ENCODE measurements at places on chromosomes 13 and 19.

DNA sequence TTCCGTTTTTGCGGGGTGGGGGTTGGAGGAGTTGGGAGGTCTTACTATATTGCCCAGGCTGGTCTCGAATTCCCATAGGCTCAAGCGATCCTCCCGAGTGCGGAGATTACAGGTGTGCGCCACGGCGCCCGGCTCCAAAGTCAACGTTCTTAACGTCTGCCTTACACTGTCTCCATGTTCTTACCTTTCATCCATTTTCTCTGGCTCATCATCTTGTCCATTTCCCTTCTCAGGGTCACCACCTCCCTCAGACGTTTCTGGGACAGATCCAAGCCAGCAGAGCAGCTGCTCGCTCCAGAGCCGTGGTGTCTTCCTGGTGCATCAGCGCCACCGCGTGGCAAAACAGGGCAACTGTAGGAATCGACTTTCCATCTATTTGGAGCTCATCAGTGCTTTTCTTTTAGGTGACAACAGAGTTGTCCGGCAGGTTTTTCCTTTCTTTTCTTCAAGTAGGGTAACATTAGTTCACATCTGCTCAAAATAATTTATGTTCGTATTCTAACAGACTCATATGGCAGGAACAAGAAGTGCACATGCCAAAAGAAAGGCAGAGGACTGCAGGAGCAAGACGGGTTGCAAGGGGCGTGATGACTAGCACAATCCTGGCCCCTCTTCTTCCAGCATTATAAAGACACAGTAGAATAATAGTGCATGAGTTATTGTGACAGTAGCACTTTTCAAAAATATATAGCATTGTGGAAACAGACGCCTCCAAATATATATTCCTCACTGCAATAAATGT, 103.1 kb upstream of the ABCC4 start:
- peak; percentile 44 for DNase-seq

GRCh38 chr19:7076151-7076550, 6.6 kb downstream of the ZNF557 start:
- no peak for DNase-seq

DNA sequence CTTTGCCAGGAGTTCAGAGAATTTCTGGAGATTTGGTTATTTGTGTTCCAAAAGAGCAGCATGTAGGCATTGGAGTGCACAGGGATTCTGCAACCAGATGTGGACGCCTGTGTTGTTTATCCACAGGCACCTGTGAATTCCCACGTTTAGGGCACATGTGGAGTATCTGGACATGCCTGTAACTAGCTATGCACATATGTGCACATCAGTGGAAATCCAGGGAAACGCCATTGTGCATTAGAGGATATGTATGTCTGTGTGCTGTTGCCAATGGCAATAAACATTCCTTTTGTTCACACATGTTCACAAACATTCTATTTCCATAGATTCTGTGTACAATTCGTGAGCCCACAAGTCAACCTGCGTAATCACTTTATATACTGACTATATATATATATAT, 34.7 kb downstream of the OLFM2 start:
- no peak for DNase-seq

GRCh38 chr13:74641586-74641985, 507.4 kb upstream of the KLF12 start:
- DNase-seq: no peak

DNA sequence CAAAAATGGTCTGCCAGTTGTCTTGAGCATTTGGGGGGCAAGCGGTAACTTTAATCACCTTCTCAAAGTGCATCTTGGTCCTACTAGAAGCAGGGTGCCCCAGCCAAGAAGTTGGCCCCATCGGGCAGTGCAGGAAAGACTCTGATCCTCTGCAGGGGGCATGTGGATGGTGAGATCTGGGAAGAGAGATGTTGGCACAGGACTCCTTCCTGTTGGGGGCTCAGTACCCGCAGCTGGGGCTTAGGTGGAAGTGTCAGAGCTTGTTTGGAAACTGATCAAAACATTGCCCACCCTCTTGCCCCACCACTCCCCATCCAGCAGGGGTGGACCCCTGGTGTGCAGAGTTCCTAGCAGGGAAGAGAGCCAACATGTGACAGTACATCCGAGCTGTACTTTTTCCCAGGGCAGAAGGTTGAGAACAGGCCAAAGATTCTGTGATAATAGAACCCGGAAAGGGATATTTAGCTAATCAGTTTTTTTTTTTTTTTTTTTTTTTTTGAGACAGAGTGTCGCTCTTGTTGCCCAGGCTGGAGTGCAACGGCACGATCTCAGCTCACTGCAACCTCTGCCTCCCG, 8.8 kb downstream of the RRAS start:
- no peak for DNase-seq

GRCh38 chr19:5364674-5365073, 24.1 kb upstream of the PTPRS start:
- DNase-seq: no peak

- no peak for DNase-seq
Observed at GRCh38 chr19:39038098-39038497, 5.7 kb upstream of the FBXO27 start.

DNA sequence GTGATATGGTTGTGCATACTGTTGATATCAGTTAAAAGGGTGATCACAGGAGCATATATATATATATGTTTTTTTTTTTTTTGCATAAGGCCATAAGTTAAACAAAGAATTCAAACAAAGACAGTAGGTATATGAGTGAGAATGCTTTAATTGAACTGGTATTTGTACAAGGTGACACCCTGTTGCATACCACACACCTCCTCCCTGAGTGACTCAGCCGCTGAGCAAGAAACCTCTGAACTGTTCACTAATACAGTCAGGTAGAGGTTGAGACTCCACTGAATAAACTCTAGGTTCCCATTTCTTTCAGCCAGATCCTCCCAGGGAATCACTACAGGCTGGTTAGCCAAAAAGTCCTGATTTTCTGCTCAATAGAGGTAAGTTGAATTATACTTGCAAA, at the start of gene SCEL:
Gene SCEL (plus strand): TSS at position 259 of the 400 bp plus-strand sequence. CDS start 20,170 bp downstream, outside the sequence.
- no peak for DNase-seq

- DNase-seq: no peak
Observed at GRCh38 chr13:21596722-21597121, 7.2 kb downstream of the MICU2 start.

DNA sequence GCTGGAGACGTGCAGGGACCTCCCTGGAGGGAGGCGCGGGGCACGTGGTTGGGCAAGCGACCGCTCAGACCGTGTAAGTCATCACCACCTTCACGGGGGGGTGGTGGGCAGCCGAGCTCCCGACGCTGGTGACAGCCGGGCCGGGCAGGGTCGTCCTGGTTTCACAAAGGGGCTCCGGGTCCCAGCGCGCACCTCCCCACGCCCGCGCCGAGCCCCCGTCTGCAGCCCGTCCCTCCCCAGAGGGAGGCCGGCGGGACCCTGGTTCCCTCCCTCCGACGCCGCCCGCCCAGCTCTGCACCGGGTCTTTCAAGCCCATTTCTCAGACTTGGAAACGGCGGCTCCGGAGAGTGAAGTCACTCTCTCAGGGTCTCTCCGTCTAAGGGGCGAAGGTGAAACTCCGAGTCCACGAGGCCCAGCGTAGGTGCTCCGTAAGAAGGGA, 729 bp upstream of the ARID3A start:
- no peak for DNase-seq

DNA sequence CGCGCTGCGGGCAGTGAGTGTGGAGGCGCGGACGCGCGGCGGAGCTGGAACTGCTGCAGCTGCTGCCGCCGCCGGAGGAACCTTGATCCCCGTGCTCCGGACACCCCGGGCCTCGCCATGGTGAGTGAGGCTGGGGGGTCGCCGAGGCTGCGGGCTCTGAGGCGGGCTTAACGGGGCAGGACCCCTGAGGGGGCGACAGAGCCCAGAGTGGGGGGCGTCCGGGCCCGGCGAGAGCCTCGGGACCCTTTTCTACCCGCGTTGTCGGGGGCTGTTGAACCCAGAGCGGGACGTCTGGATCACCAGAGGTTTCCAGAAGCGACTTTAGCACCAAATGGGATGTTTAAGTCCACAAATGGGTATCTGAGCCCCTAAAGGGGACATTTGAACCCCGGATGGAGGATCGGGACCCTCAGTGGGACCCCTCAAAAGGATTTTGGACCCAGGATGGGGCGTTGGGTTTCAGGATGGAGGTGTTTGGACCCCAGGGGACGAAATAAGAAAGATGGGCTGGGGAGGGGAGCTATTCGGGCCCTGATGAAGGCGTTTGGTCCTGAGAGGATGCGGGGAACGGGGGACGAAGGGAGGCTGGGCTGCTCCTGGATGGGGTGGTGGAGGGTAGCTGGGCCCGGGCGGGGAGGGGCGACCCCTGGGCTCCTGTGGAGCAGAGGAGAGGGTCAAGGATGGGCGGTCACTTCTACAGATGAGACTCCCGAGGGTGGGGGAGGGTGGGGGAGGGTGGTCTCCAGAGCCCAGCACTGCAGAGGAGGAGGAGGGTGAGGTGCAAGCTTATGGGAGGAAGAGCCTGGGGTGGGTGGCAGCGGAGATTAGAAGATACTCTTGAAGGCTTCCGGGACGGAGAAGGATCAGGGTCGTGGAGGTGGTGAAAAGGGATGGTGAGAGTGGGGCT, at the start of gene CALM3:
Gene CALM3 (plus strand): TSS at position 13 of the 907 bp plus-strand sequence. CDS start 105 bp downstream, at position 118.
- DNase-seq: no peak

GRCh38 chr19:19347401-19348110, 26.9 kb downstream of the MAU2 start:
- DNase-seq: no peak

DNA sequence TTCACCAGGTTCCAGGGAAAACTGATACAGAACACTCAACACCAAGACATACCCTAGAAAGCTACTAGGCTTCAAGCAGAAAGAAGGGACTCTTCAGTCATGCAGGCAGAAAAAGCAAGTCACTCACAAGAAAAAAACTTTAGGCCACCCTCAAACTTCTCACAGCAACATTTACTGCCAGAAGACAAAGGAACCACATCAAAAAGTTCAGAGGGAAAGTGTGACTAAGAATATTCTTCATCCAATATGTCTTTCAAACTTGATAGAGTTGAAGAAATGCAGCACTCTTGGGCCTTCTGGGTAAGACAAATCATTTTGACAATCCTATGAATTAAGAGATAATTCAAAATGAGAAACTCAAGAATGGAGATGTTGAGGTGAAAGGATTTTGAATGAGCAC, 7.7 kb downstream of the DZIP1 start:
- no peak for DNase-seq

DNA sequence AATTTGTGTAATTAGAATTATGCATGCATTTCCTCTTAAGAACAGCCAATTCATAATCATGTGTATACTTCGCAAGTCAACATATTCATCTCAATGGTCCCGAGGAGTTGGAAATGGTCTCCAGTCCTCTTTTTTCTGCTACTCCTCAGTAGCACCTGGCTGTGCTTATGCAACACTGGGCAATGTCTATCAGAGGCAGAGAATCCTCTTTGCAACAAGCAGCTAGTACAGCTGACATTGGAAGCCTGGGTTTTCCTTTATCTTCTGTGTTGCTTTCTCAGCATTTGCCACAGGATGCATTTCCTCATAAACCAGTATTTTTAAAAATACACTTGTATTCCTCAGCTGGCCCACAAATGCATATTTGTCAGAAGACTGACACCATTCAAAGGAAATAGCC, 405.3 kb upstream of the GPC6 start:
- DNase-seq: no peak

DNA sequence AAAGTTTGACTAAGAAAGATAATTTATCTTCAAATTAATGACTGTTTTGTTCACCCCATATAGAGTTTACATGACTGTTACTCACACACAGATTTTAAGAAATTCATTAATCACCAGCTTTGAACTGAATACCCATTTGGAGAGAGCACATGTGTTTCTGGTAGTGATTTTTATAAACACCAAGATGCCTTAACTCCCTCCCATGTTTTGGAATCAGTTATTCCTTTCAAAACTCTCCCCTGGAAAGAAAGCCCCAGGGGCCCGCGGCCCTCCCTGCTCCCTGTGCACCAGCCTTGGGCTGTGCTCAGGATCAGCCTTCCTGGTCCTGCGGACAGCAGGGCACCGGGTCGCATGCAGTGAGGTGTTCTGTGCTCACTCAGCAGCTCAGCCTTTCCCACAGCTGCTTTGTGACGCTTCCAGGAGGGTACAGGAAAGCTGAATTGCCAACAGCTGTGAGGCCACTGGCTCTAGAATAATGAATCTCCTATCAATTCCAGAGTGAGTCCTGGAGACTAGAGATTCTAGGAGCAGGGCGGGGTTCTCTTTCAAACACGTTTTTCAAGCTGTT, 483.2 kb downstream of the EFNB2 start:
- no peak for DNase-seq

- peak; percentile 22 for DNase-seq
Observed at GRCh38 chr13:27295096-27295495, 24.5 kb downstream of the RASL11A start.

DNA sequence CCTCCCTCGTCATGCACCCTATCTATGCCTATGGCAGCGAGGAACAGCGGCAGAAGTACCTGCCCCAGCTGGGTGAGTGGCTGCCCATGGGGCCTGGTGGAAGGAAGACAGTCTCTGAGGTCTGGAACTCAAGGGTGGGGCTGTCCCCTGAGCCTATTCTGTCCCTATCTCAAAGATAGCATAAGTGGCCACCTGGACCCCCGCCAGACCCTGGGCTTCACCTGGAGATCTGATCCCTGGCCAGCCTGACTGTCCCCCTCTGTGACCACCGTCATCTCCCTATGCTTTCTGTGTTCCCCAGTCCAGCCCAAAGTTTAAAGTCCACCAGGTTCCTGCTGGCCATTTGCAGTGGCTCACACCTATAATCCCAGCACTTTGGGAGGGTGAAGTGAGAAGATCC, 2.6 kb downstream of the GCDH start:
- no peak for DNase-seq

GRCh38 chr19:48887861-48888612, 10.5 kb downstream of the TULP2 start:
- no peak for DNase-seq

GRCh38 chr13:111573801-111574200, 253.4 kb downstream of the TEX29 start:
- no peak for DNase-seq

GRCh38 chr19:3504735-3505134, 1.4 kb upstream of the FZR1 start:
- DNase-seq: no peak

DNA sequence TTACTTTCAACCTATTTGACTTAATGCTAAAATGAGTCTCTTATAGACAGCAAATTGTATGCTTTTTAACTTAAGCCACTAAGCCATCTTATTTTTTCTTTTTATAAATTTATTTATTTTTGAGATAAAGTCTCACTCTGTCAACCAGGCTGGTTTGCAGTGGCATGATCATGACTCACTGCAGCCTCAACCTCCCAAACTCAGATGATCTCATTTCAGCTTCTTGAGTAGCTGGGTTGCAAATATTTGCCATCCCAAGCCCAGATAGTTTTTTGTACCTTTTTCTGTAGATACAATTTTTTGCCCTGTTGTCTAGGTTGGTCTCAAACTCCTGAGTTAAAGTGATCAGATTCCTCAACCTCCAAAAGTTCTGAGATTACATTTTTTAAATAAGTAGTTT, 27.1 kb downstream of the ZNF714 start:
- no peak for DNase-seq

DNA sequence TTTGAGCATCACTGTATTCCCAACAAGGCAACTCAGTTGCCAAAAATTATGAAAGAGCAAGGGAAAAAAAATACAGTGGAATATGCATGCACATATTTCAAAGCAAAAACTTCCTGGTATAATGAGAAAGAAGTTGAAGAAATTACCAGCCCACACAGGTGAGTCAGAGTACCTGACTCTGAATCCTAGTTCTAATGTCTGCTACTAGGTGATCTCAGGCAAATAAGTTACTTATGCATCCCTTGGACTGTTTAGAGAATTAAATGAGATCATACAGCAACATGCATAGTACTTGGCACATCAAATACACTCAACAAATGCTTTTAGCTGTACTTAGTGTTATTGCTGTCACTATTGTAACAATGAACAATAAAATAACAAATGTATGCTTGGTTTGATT, 144.9 kb downstream of the MIPEP start:
- DNase-seq: no peak
